ENCODE measurements at places on chromosomes 5 and 9.

DNA sequence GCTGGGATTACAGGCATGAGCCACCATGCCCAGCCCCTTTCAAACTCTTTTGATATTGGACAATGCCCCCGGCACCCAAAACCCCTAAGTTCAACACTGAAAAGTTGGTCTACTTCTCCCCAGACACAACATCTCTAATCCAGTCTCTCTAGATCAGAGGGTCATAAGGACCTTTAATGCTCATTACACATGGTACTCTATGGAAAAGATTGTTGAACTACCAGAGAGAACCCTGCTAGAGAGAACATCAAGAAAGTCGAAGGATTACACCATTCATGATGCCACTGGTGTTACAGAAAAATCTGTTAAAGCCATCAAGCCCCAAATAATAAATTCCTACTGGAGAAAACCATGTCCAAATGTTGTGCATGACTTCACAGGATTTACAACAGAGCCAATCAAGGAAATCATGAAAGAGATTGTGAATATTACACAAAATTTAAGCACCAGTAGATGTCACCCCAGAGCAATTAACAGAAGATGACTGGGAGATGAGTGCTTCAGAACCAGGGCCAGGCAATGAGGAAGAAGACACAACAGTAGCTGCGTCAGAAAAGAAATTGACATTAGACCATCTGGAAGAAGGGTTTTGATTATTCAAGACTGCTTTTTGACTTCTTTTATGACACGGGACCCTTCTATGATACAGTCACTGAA lies 28.3 kb upstream of the NIPAL4 start:
- no peak for DNase-seq

- no peak for DNase-seq
These were observed 677.9 kb upstream of the DMAC1 start for GRCh38 chr9:8477450-8477849.

DNA sequence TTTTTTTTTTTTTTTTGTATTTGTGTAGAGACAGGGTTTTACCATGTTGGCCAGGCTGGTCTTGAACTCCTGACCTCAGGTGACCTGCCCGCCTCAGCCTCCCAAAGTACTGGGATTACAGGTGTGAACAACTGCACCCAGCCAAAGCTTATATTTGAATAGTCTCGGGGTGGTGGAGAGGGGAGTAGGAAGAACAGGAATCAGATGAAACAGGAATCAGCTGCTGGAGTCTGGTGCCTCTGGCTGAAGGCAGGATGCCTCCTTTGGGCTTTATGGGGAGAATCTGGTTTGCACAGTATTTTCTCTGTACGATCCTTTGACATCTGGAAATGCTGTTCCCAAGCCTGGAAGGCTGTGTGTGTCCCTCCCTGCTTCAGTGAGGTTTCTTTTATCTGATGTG lies 10.9 kb downstream of the C5orf52 start:
- no peak for DNase-seq

GRCh38 chr9:95032580-95033341 lies 284.7 kb downstream of the FANCC start:
- no peak for DNase-seq

- no peak for DNase-seq
These were observed 5.9 kb downstream of the TEX10 start for GRCh38 chr9:100346836-100347235.

DNA sequence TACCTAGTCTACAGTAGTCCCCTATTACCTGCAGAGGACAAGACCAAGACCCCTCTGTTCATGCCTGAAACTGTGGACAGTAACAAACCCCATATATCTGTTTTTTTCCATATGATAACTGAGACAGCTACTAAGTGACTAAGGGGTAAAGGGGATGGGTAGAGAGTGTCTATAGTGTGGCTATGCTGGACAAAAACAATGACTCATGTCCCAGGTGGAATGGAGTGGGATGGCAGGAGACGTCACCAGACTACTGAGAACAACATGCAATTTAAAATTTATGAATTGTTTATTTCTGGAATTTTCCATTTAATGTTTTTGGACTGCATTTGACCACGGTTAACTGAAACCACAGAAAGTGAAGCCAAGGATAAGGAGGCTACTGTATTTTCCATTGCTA lies 171.8 kb downstream of the AGTPBP1 start:
- DNase-seq = no peak

GRCh38 chr5:136028782-136029742 lies at the start of gene TGFBI:
TGFBI (plus strand) TSS chr5:136028988; CDS start chr5:136029056, 68 bp downstream.
- DNase-seq = no peak

- no peak for DNase-seq
These were observed 417.7 kb downstream of the SEMA5A start for GRCh38 chr5:9128136-9128535.

All from NCI-H187 (cell line).